ENCODE measurements at places on chromosomes 11 and 22.
A peak's percentile ranks its signal among the peaks of the same experiment; 100 is the strongest.

- DNase-seq = no peak
Measured at GRCh38 chr11:124518989-124519451, 24.4 kb downstream of the OR8B12 start.

DNA sequence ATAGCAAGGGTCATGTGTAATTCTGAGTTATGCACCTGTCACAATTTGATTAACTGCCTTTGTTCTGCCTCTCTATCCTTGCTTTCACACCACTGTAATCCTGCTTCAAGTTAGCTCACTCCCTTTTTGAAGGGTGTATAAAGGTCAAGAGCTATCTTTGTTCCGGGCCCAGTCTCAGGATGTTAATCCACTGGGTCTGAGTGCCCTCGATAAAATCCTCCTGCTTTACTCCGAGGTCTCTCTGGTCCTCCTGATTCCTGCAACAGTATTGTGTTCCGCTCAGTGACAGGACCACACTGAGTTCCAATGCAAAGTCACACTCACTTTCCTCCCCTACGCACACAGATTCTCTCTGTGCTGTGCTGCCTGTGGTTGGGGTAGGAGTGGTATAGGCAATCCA, 186.5 kb downstream of the DYNC2H1 start:
- no peak for DNase-seq

DNA sequence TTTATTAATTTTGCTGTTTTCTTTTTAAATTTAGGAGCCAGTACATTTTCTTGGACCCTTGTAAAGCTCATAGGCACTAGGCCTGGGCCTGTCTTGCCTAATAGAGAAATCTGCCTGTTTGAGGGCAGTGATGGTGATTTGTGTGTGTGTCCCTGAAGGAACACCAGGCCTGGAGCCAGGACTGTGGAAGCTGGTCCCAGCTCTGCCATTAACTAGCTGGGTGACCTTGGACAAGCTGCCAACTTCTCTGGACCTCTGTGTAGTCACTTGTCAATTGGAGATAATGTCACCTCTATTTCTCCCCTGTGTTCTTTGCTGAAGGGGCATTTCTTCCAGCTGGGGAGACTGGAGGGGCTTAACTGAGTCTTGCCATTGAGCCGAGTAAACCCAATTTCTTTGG, 16.0 kb upstream of the FTH1 start:
- no peak for DNase-seq

DNA sequence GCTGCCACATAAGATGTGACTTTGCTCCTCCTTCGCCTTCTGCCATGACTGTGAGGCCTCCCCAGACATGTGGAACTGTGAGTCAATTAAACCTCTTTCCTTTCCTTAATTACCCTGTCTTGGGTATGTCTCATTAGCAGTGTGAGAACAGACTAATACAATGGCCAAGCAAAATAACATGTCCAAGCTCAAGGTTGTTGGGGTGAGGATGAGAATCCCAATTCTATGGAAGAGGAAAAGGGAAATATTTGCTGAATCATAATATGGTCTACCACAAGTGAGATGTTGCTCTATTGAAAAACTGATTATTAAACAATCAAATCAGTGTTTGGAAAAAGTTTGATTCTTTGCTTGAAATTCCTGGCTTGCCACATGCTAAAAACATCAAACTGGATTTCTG, 48.7 kb upstream of the LRRC4C start:
- no peak for DNase-seq

DNA sequence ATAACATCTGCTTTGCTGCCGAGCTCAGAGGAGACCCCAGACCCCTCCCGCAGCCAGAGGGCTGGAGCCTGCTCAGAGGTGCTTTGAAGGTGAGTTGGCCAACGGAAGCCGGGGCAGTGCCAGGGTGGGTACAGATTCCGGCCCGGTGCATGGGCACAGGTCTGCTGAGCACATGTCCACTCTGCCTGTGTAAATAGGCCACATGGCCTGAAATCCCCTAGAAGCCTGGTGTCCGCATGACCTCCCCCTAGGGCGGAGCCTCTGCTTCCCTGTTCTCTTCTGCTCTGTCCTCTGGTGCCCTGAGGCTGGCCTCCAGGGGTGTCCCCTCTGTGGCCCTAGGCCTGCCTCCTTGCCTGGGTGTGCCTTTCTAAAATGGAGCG, 19.6 kb upstream of the TXNRD2 start:
- DNase-seq = no peak

- DNase-seq = peak; percentile 93
Measured at GRCh38 chr11:95231881-95232605, 1.0 kb upstream of the SESN3 start.

GRCh38 chr11:65501472-65502273, 2.8 kb downstream of the MALAT1 start:
- peak; percentile 41 for DNase-seq

DNA sequence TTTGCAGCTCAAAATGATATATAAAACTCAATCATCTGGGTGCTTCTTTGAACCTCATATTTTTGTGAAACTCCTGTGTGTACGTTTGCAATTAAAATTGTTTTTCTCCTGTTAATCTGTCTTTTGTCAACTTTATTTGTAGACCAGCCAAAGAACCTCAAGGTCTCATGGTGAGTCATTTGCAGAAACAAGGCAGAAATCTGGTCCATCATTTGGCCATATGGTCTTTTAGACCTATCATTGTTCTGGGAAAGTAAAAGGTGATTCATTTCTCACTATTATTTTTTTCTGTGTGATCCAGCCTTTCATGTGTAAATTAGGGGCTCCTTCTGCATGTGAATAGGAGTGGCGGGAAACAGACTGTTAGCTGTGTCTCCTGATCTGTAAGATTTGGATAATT, 399.1 kb upstream of the DDI1 start:
- no peak for DNase-seq

- no peak for DNase-seq
Measured at GRCh38 chr11:66007201-66007634, 4.6 kb upstream of the CST6 start.

GRCh38 chr11:93577286-93577685, 34.1 kb upstream of the SMCO4 start:
- no peak for DNase-seq

DNA sequence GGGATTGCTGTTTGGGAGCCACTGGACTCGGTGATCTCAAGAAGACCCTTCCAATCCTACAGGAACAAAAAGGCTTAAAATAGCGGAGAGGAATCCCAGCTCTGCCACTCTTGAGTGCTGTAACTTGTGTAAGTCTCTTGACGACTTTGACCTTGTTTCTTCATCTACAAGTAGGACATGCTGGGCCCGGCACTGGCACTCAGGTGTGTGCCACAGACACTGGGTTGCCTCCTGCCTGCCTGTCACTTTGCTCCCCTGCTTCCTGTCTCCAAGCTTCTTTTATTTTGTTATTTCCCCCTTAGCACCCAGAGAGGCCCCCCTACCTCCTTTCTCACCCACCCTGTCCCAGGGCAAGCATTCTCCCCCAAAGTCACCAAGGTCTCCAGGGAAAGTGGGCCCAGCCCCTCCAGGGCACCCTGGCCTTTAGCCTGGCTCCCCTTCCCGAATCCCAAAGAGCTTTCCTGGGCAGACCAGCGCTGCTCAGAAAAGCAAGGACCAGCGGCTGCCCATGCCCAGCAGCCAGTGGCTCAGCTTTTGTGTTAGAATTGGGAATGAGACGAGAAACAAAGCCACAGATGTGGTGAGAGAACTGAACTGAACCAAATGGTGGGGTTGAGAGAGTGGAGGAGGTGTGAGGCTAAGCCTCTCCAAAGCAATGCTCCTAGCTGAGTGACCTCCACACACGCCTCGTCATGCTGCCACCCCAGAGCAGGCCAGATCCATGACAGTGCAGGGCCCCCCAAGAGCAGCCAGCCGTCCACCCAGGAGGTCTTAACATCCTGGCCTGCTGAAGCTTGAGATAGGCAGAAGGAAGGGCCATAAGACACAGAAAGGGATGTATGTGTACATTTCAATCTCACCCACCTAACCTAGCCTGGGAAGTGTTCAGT, 4.5 kb downstream of the TRIM29 start:
- no peak for DNase-seq

All from Peyer's patch (tissue), 4 donors.